Activated CD8-positive, alpha-beta memory T cell treated with anti-CD3 and anti-CD28 coated beads, Interleukin-2, amount 50 U/mL, for 4 hours (primary cell): ENCODE measurements at places on chromosomes 2 and 18.

DNA sequence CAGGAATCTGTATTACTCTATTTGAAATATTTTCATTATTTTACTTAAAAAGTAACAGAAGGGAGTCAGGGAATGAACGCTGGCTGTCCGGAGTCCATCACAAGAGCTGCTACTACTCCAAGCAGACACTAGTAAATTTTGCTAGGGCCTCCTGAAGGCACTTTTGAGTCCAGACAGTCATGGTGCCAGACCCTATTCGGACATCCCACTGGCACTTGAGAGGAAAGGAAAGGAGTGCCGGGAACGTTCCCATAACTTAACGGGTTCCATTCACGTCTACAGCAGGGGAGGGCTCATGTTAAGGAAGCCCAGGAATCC lies 563 bp upstream of the GMCL1 start:
- no peak for DNase-seq

GRCh38 chr2:44949329-44950151 lies 8.0 kb downstream of the SIX3 start:
- no peak for DNase-seq

- DNase-seq = no peak
Measured at GRCh38 chr2:150274108-150274507, 213.4 kb downstream of the RND3 start.

DNA sequence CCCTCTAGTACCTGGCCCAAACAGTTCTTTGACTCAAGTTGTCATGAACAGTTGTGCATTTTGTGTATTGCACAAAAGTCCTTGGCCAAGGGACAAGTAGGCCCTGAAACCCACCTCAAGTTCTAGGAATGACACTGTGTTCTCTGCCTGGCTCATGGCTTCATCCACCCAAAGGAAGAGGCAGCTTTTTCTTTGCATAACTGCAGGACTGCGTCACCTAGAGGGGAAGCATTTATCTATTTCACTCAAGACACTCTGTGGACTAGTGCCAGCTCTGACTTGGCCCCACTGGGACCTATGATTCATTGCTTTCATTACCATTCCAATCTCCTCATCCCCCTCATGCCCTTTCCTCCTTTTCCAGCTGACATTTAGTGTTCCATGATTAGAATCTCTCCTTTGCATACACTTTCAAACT lies 119.3 kb upstream of the SIX2 start:
- DNase-seq = no peak

DNA sequence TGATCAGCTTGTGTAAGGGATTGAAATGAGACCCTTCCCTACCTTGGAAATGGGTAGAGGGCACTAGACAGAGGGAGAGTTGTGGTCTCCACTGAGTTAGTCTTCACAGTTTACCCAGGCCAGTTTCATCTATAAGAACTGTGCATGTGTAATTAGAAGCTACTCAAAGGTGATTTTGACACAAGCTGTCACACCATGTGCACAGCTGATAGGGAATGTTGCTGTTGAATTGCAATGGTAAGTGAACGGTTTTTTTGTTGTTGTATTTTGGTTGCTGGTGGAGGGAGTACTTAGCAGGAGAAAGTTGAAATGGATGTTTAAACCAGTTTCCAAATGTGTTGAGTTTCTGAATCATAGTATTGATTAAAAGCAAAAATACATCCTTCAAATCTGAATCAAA lies 168.9 kb downstream of the LCLAT1 start:
- DNase-seq = no peak

DNA sequence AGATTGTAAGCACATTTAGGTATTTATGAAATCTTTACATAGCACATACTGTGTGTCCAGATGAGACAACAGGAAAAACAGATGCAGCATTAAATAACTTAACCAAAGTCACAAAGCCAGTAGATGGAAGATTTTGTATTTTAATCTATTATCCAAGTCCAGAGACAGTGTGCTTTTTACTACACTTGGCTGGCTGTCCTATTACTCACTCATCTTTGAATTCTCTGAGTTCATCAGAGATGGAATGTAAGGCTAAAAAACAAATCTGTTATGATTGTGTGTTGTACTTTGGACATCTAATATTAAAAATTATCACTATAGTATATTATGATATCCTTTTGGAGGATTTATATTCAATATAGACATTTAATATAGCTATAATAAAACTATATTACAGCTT lies 1189.4 kb downstream of the DSC3 start:
- no peak for DNase-seq

GRCh38 chr18:2913398-2914005 lies 66.7 kb downstream of the EMILIN2 start:
- no peak for DNase-seq

- no peak for DNase-seq
Measured at GRCh38 chr2:62808554-62808953, 103.0 kb downstream of the EHBP1 start.

DNA sequence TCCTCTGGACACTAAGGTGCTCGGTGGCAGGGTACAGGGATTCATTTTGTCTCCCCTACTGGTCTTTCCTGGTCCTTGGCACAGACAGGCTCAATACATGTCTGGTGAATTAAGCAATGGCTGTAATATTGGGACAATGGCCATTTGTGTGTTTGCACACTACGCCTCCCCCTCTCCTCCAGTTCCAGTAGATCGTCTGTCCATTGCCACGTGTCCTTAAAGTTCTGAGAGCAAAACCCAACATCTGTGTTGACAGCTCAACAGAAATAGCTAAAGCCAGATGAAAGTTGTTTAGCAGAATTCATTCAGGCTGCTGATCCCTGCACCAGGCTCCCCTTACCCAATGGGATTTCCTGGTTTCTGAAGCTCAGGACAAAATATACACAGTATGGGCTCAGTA lies 9.0 kb upstream of the FABP1 start:
- DNase-seq = no peak

DNA sequence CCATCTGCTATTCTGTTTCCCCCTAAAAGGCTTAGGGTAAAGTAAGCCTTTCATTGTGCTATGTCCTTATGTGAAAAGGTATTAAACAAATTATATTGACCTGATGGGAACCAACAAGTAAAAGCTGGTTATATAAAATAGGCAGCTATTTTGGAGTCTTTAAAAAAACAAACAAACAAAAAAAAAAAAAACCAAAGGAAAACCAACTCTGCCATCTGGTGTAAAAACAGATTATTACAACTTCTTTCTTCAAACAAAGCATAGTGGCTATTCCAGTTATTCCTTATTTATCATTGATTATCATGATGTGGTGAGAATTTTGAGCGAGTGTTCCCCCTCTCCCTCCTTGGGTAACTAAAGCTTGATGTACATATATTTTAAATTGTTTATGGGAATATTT lies 122.3 kb upstream of the FHL2 start:
- no peak for DNase-seq

GRCh38 chr18:31274931-31275330 lies 43.0 kb upstream of the DSG1 start:
- no peak for DNase-seq

- DNase-seq = no peak
Measured at GRCh38 chr2:213015387-213016165, 135.8 kb downstream of the IKZF2 start.

DNA sequence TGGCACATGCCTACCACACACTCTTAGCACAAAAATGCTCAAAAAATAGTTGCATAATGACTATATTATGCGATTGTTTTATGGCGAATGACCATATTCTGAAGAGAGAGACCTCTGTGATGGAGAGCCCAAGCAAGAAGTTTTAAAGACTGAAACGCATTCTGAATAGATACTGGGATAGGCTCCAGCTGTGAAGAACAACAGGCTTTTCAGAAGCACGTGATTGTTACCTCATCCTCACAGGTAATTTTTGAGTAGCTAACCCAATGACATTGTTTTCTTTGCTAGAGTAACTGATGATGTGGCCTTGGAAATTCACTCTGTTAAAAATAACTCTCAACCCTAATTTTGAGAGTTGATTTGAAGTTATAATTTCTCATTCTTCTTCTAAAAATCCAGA lies 2.0 kb upstream of the DDX18 start:
- DNase-seq = no peak

GRCh38 chr2:57450170-57450569 lies 596.4 kb upstream of the VRK2 start:
- no peak for DNase-seq

- no peak for DNase-seq
Measured at GRCh38 chr2:197377670-197378069, 57.2 kb downstream of the SF3B1 start.

- DNase-seq = no peak
Measured at GRCh38 chr2:150944315-150944714, 317.3 kb downstream of the RBM43 start.

DNA sequence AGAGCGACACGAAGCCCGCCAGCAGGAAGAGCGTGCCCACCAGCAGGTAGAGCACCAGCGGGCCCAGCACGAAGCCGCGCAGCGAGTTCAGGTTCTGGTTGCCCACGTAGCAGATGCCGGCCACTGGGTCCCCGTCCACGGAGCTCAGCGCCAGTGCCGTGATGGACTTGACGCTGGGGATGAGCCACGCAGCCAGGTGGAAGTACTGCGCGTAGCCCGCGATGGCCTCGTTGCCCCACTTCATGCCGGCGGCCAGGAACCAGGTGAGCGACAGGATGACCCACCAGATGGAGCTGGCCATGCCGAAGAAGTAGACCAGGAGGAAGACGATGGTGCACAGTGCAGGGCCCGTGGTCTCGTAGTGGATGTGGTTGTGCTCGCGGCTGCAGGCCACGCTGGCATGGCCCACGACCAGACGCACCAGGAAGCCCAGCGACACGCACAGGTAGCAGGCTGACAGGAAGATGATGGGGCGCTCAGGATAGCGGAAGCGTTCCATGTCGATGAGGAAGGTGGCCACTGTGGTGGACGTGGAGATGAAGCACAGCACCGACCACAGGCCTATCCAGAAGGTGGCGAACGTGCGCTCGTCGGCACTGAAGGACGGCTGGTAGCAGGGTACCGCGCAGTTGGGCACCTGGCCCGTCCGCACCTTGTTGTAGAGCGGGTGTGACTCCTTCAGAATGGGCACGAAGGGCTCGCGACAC lies 2.1 kb downstream of the FZD5 start:
- DNase-seq = no peak

DNA sequence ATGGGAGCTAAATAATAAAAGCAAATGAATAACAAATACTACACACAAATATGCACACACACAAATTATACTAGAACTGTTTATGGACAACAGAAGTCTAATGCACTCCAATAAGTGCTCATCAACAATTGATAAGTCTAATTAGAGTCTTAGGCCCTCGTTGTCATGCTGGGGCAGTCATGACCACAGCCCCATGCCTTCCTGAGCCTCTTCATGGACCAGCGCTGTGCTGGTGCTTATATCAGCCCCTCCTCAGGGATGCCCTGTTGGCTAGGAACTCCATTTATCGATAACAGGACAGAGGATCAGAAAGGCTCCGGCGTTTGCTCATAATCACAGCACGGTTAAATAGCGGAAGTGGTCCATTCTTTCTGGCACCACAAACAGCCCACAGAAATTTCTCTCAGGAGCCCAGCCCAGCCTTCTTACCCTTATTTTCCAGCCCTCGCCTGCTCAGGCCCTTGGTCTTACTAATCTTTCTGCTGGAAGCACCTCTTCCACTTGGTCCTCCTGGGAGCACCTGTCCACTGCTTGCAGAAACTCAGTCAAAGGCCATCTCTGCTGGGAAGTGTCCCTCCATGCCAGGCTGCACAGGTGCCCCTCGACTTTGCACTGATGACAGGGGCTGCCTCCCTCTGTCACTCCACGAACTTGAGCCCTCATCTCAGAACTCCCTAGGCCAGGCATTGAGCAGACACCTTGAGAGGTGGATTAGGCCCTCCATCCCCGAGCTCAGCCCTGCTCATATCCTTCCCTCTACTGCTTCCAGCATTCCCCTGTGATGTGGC lies 500.2 kb upstream of the HS6ST1 start:
- no peak for DNase-seq

GRCh38 chr2:54480025-54480424 lies 23.9 kb downstream of the SPTBN1 start:
- no peak for DNase-seq

- no peak for DNase-seq
Measured at GRCh38 chr2:192645811-192646598, 451.3 kb upstream of the TMEFF2 start.

- DNase-seq = no peak
Measured at GRCh38 chr18:3911413-3911812, 461.4 kb downstream of the TGIF1 start.

DNA sequence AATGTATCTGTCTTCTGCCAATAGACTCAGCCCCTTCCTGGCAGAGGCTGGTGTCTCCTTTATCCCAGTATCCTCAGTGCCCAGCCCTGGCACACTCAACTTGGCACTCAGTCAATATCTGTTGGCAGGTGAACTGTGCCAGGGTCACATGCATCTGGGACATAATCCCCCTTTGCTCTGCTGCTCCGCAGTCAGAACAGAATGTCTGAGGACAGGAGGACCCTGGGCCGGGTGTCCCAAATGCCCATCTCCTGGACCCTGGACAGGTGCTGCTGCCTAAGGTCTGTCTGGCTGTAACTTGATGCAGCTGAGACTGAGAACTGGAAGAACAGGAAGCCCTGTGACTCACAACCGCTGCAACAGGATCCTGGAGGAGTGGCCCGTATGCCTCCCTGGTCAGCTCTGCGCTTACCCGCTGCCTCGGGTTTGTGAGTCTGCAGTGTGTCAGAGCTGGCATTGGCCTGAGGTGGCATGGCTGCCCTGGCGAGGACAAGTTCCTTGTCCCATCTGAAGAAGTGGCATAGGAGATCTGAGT lies 11.4 kb downstream of the HK2 start:
- DNase-seq = no peak
